ENCODE measurements at places on chromosomes 1 and 21.
A peak's percentile ranks its signal among the peaks of the same experiment; 100 is the strongest.

DNA sequence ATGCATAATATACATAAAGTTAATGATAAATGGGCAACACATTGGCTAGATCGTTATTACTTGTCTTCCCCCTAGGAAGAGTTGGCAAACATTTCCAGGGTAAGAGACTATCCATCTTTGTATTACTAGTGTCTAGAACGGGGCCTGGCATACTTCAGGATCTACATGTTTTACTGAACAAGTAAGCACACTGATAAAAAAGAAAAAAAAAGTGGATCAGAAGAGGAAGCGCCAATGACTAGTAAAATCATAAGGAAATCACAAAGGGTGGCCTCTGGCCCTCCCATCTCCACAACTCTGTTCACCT lies 482 bp downstream of the TM2D1 start:
- no peak for DNase-seq

- peak; percentile 62 for DNase-seq
These were observed 40.7 kb upstream of the PRKACB start for GRCh38 chr1:84103197-84103992.

DNA sequence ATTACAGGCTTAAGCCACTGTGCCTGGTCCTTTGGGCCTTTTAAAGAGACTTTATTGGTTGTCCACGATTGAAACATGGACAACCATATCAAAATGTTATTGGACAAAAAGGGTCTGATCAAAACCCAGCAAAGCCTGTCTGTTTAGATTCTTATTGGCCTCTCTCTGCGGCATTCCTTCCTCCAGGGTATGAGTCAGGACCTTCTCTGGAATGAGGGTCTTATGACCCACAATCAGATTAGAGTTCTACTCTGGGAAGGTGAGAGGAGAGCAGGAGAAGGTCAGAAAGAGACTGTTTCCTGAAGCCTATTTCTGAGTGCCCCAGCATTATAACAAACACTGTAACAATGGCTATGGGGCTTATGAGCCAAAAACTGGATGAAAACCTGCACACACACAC lies 7.9 kb downstream of the LURAP1 start:
- no peak for DNase-seq

DNA sequence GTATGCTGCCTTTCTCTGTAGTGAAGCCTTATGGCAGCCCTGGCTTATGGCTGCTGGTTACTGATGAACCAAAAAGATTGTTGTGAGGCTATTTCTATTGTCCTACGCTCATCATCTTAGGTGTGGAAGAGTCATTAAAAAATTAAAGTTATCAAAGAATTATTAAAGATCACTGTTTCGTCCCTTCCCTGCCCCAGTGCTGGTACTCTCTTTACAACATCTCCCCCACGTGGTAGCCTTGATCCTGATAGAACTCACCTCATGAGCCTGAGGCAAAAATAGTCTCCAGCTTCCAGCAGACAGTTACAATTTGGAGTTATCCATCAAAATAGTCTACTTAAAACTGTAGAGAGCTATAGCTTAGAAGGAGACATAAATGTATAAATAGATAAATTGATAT lies 201.5 kb downstream of the S1PR1 start:
- peak; percentile 4 for DNase-seq

GRCh38 chr21:32539378-32539777 lies 45.9 kb downstream of the TCP10L start:
- no peak for DNase-seq

DNA sequence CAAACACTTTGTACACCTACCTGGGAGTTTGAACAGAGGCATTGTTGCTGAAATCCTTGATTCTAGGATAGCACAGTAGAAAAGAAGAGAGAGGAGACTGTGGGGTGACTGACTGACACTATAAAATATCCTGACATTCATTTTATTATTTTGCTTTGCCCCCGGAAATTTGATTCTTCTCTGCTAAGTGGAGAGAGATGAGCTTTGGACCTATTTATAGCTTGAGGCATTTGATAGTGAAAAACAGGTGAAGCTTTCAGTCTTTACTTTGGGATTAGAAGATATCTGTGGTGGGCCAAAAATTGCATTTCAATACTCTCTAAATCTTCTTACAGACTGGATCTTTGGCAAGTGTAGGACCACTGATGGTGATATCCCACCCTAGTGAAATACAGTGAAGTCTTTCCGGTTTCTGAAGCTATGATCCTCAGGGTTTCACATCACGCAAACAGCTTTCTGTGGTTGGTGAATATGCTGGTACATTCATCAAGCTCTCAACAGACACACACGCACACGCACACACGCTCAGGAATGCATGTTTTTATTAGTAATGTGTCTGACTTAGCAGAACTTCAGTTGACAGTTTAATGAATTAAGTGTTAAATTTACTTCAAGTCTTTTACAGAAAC lies at the start of gene AMPD1:
AMPD1 (minus strand) TSS at position 117 of the 629 bp plus-strand sequence; CDS start at position 42, 75 bp downstream.
- DNase-seq, result peak; percentile 16

DNA sequence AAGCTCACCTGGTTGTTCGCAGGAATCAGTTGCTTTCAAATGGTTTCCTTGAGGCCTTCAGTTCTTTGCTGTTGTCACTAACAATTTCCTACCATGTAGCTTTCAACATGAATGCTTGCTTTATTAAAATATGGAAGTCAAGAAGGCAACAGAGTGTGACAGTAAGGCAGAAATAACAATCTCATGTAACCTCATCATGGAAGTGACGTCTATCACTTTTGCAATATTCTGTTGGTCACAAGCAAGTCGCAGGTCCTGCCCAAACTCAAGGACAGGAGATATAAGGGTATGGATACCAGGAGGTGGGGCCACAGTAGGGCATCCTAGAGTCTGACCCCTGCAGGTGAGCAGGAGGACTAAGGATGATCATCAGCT lies 296.8 kb upstream of the ZP4 start:
- no peak for DNase-seq

GRCh38 chr1:29650041-29650400 lies 413.7 kb downstream of the PTPRU start:
- no peak for DNase-seq

DNA sequence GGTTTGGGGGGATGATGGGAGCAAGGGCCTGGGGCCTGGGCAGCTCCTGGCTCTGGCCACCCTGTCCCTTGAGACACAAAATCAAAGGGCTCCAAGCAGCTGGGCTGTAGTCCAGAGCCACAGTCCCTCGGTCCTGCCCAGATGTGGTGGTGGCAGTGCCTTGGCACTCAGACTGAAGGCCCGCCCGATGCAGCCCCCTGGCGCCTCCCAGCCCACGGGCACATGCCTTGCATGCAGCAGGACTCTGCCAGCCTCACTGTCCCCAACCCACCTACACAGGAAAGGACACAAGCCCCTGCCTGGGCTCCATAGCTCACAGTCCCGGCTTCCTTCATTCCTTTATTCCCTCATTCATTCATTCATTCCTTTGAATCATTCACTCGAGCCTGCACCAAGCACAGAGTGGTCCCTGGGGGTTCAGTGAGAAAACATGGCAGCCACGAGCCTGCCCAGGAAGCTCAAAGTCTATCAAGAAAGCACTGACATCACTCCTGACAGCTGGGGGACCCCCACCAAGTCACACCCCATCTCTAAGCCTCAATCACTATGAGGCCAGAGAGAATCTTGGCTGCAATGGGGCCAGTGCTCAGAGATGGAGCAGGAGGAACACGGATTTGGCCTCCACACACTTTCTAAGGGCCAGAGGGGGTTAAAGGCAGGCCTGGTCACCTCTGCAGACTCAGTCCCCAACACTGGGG lies 5.8 kb downstream of the SDC3 start:
- DNase-seq, result no peak

DNA sequence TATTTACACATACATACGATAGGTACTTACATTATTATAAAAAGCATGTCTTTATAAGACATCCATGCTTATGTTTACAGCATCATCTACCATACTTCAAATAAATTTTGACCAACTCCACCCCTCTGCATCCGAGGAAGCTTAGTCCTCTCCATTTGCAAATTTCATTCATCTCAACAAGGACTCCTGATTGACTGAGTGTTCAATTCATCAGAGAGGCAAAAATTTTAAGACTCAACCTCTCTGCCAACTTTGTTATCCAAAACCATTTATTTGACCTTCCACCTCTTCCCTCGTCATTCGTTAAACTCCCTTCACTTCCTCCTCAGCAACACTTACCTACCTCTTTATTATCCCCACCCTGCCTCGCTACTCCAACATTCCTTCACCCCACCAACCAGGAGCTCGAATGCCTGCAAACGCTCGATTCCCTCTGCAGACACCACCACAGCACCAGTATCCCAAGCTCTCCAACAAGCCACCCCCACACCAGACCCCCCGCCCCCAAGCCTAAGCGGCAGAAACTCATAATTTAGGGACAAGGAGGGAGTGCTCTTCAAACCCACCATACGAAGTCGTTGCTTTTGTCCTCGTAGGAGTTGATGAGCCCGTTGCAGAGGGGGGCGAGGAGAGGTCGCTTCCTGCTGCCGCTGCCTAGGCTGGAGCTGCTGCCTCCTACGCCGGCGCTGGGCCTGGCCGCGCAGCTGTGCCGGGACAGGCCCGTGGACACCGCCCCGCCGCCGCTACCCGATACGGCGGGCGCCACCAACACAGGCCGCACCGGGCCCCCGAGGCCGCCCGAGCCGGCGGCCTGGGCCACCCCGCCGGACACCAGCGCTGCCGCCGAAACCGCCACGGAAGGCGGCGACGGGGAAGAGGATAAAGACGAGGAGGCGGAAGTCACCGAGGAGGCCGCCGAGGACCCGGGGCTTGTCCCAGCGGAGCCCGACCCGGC lies 803 bp downstream of the COP1 start:
- DNase-seq, result peak; percentile 50

GRCh38 chr1:84892705-84893618 lies at the start of gene LPAR3:
LPAR3 (minus strand) TSS chr1:84893206; CDS start chr1:84866120, 27,086 bp downstream.
- DNase-seq, result peak; percentile 79

DNA sequence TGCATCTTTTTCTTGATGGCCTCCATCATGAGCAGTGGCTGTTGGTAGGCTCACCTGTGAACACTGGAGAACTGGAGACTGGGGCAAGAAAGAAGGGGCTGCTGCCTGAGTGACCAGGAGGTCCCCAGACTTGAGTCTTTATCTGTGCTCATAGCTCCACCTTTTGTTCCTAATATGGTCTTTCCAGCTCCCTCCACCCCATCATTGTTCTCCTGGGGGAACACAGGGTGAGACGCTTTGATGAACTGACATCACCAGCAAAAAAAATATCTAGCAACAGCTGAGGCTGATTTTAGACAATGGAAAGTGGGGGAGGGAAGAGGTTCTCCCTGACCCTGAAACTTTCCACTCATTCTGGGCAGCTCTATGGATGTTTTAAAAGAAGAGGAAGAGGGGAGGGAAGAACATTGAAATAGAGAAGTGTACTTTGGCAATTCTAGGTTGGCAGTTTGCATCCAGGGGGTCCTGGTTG lies at the start of gene TPM3:
TPM3 (minus strand) TSS at position 111 of the 472 bp plus-strand sequence; CDS start at position 29, 82 bp downstream.
- no peak for DNase-seq

- DNase-seq, result no peak
These were observed 69.2 kb downstream of the KLHDC7A start for GRCh38 chr1:18549906-18550305.

DNA sequence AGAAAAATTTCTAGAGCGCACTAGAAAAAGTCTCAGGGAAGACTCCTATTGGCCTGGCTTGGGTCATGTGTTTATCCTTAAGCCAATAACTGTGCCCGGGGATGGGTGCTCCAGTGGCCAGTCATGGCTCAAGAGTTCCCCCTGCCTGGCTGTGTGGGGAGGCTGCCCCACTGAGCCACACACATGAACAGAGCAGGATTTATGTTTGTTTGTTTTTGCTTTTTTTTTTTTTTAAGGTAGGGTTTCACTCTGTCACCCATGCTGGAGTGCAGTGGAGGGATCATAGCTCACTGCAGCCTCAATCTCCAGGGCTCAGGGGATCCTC lies 21.8 kb downstream of the EDN2 start:
- DNase-seq, result no peak

GRCh38 chr1:67682659-67683197 lies 2.3 kb upstream of the GADD45A start:
- peak; percentile 41 for DNase-seq

DNA sequence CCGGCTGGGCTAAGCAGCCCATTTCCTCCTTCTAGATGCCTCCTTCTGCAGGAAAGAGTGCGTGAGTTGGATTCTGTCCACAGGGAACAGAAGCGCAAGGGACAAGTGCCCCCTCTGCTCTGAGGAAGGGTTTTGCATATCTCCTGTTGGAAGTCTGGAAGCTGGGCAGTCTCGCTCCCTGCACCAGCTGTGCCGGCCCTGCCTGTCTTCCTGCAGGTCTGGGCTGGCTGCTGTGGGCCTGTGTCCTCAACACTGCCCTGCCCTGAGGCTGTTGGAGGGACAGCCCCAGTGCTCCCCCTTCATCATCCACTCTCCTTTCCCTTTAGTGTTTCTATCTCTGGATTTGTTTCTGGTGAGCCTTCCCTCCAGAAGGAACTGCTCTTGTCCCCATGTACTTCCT lies 21.8 kb downstream of the ADARB1 start:
- no peak for DNase-seq

All from AG08396 (cell line).